NCI-H2081 treated with DMSO at 0.1 percent for 48 hours (cell line): ENCODE measurements at places on chromosomes 16 and 17.
A peak's percentile ranks its signal among the peaks of the same experiment; 100 is the strongest.

DNA sequence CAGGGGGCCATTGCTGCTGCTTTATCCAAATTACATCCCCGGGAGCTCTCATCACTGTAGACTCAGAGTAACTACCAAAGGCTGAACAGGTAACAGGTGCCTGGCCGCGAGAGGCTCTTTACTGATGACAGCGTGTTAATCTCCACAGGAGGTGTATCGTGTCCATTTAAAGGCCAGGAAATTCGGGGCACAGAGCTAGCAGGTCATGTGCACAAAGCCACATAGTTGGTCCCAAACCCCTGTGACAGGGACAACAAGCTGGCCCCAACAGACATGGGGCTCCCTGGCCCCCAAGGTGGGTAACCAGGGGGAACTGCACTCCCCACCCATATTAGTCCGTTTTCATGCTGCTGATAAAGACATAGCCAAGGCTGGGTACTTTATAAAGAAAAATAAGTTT is 55.3 kb upstream of the RBFOX3 start:
- no peak for DNase-seq

DNA sequence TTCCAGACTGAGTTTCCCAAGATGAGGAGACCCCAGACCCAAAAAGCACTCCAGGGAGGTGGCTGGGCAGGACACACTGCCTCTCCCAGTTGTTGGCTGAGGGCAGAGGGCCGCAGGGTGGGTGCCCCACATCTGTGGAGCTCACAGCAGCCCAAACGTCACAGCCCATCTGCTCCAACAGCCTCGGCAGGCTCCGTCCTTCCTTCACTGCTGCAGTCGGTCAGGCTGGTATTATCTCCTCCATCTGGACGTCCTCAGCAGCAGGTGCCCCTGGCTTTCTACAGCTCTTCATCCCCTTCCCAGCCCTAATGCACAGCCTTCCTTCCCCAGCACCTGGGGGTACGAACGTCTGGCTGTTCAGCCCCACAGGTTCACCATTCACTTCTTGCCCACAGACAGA is 55.2 kb downstream of the PRMT7 start:
- no peak for DNase-seq

DNA sequence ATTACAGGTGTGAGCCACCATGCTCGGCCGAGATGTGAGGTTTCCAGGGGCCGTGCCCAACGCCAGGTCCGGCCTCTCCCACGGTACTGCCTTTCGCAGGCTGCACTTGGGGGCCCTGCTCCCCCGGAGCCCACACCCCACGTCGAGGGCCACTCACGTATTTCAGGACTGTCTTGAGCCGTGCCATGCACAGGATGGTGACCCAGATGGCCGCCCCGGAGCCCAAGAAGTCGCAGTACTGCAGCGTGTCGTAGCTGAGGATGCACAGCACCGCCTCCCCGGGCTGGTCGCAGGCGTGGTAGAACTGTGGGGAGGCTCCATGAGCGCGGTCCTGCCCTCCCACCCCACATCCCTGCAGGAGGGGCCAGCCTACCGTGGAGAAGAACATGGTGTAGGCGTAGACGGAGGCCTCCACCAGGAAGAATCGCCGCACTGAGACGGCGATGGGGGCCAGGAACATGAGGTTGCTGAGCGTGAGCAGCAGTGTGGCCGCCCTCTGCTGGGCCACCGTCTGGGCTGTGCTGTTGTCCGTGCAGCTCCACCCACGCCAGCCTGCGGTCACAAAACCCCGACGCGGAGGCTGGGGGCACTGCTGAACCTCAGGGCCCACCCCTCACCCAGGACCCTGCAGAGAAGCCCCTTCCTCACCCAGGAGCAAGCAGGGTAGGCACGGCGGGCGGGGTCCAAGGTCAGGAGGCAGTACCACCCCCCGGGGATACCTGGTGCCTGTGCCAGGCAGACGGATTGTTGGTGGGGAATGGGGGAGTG is 3.7 kb upstream of the MRPL28 start:
- no peak for DNase-seq

- DNase-seq: no peak
Measured at GRCh38 chr16:89031715-89032659, 55.0 kb upstream of the CBFA2T3 start.

- no peak for DNase-seq
Measured at GRCh38 chr17:27915709-27916108, 22.5 kb upstream of the LYRM9 start.

DNA sequence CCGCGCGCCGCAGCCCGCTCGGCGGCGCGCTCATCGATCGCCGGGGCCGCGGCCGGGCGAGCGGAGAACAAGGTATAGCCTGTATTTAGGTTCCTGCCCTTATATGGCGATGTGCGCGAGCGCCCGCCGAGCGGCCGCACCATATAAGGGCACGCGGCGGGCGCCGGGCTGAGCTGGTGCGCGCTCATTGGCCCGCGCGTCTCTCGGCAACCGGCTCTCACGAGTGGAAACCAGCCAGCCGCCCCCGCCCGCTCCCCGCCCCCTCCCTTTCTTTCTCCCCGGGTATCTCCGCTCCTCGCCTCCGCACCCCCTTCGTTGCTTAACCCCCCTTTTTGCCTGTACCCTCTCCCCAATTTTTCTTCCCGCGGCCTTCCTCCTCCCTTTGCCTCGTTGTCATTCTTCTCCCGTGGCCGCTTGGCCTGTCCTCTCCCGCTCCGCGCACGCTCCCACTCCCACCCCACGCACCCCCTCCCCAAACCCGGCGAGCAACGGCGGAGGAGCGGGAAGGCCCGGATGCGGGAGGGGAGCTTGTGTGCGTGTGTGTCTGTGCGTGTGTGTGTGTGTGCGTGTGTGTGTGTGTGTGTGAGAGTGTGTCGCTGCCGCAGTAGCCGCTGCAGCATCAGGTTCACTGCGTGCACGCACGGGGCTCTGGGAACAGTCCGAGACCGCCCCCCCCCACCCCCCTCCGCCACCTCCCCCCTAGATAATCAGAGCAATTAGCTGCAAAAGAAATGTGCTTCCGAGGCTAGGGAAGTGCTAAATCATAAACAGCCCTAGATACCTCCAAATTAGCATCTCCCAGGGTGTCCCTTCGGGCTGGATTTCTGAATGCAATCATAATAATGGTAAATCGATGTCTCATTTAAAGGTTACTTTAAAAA is 13.5 kb upstream of the CBX8 start:
- peak; percentile 82 for DNase-seq

DNA sequence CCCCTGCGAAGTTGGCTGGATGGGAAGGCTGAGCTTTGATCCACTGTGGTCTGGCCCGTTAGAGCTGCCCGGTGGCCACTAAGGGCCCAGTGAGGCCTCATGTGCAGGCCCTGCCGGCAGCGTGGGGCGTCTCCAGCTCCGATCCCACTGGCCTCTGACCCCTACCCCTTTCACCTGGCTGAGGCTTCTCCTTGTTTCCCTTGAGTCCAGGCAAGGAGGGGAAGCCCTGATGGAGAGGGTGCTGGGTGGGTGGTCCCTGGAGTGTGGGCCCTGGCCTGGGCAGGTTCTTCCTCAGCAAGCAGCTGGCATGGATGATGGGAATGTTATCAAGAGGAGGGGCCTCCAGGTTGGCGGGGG is 356.8 kb downstream of the SEC14L1 start:
- no peak for DNase-seq

DNA sequence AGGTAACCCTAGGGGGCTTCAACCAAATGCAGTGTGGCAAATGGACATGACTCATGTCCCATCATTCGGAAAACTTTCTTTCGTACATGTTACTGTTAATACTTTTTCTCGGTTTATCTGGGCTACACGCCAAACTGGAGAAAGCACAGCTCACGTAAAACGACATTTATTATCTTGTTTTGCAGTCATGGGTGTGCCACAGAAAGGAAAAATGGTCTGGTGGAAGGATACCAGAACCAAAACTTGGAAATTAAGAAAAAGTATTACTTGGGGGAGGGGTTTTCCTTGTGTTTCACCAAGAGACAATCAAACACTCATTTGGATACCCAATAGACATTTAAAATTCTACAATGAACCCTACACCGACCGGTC is 23.6 kb downstream of the ALOX15B start:
- DNase-seq: no peak

- DNase-seq: no peak
Measured at GRCh38 chr17:34171245-34171818, 83.8 kb upstream of the CCL2 start.

GRCh38 chr17:794876-795275 is 12.7 kb downstream of the MRM3 start:
- peak; percentile 81 for DNase-seq

DNA sequence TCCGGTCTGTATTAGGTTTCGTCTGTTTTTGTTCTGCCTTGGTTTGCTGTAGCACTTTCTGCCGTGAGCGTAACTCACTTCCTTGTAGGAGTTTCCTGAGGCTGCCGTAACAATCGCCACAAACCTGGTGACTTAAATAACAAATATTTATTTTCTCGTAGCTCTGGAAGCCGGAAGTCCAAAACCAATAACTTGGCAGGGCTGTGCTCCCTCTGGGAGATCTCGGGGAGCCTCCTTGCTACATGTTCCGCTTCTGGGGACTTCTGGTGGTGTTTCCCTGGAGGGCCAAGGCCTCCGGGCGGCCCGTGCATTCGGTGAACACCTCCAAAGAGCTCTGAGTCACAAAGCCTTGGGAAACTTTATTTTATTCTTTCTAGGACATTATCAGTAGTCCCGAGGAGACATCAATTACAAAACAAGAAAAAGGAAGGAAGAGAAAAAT is 6.8 kb upstream of the WDR45B start:
- no peak for DNase-seq

DNA sequence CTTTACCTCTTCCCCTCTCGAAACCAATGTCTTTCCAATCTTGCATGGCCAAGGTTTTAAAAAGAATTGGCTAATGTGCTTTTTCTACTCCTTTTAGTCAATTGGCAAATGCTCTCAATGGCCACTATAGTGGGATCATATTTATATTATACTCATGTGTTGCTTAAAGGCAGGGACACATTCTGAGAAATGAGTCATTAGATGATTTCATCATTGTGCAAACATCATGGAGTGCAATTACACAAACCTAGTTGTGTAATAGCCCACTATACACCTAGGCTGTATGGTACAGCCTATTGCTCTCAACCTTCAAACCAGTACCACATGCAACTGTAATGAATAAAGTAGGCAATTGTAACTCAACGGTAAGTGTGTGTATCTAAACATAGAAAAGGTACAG is 180.9 kb downstream of the HS3ST3A1 start:
- no peak for DNase-seq

GRCh38 chr17:62720126-62720850 is 87.8 kb downstream of the MARCHF10 start:
- no peak for DNase-seq

DNA sequence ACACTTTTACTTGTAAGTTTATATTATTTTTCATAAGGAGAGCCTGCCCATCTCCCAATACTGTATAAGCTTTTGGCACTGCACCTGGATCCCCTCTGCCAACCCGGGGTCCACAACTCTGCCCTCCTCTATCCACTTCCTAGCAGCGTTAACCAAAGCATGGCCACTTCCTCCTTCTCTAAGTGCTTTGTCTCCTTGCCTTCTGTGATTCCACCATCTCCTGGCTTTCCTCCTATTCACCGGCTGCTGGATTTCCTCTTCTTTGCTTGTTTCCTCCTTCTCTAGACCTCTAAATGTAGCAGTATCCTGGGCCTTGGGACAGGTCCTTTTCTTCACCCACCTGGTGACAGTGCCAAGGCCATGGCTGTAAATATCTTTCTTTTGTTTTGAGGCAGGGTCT is 20.0 kb upstream of the WFIKKN2 start:
- no peak for DNase-seq
